ENCODE measurements at places on chromosomes 11 and 22.

GRCh38 chr11:1918436-1919315, 827 bp upstream of the TNNT3 start:
- DNase-seq = no peak

- DNase-seq = no peak
These were observed 16.6 kb downstream of the IRAG1 start for GRCh38 chr11:10676919-10677318.

DNA sequence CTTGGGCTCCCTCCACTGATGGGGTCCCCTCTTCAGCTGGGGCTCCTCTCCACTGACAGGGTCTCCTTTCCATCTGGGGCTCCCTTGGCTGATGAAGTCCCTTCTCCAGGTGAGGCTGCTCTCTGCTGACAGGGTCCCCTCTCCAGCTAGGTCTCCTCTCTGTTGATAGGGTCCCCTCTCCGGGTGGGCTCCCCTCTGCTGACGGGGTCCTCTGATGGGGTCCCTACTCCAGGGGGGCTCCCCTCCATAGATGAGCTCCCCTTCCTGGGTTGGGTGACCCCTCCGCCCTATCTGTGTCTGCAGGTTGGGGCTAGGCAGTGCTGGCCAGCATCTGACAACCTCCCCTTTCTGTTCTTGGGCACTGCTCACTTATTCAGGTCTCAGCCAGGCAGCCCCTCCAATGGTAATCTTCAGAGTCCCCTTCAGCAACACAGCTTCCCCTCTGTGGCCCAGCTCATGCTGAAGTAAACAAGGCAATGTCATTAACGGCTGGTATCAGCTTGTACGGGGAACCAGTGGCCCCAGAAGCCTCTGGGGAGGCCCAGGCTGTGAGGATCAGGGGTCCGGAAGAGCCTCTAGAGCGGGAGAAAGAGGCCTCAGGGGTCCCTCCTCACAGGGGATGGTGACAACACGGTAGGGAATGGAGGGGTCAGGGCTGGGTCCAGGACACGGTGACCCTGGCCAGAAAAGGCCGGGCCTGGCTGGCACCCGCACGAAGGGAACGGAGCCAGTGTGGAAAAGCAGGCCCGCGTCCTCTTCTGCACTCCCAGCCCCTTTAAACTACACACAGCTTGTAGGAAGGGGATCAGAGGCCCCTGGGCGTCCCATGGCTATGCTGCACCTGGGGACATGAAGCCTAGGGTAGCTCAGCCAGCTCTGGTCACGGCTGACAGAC, 9.6 kb upstream of the CD81 start:
- DNase-seq = no peak

DNA sequence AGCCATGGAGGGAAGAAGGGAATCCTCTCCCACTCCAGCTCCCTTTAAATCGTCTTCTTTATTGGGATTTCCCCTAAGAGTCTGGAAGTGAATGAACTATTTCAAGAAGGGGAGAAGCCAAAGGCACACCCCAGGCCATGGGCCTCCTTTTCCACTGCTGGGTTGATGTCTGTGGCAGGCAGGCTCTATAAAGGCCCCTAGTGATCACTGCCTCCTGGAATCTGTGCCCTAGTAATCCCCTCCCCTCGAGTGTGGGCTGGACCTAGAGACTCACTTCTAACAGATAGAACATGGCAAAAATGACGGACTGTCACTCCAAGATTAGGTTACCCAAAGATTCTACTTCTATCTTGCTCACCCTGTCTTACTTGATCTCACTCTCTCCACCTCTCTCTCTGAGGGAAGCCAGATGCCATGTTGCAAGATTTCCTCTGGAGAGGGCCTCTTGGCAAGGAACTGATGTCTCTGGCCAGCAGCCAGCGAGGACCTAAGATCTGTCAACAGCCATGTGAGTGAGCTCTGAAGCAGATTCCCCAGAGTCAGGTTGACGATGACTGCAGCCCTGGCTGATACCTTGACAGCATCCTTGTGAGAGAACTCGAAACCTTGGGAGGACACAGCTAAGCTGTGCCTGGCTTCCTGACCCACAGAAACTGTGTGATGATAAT, 444.8 kb downstream of the SOX6 start:
- DNase-seq = no peak

GRCh38 chr11:61138935-61139334, 22.3 kb downstream of the VPS37C start:
- no peak for DNase-seq

GRCh38 chr11:104881117-104881794, 17.0 kb downstream of the CASP12 start:
- no peak for DNase-seq

DNA sequence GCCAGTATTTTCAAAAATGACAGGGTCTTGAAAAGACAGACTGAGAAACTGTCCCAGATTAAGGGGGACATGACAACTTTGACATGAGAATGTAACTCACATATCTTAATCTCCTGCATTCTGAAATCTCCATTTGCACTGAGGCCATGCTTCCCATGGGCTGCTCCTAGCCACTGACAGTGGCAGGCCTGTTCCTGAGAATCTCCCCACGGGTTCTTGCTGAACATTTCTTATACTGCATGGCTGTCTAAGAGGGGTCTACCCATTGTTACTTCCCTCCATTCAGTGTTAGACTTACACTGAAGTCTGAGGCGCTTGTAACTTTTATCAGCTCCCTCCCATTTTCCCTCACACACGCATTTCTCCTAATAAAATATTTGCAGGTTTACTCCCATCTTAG, 1.5 kb downstream of the CEP295 start:
- no peak for DNase-seq

DNA sequence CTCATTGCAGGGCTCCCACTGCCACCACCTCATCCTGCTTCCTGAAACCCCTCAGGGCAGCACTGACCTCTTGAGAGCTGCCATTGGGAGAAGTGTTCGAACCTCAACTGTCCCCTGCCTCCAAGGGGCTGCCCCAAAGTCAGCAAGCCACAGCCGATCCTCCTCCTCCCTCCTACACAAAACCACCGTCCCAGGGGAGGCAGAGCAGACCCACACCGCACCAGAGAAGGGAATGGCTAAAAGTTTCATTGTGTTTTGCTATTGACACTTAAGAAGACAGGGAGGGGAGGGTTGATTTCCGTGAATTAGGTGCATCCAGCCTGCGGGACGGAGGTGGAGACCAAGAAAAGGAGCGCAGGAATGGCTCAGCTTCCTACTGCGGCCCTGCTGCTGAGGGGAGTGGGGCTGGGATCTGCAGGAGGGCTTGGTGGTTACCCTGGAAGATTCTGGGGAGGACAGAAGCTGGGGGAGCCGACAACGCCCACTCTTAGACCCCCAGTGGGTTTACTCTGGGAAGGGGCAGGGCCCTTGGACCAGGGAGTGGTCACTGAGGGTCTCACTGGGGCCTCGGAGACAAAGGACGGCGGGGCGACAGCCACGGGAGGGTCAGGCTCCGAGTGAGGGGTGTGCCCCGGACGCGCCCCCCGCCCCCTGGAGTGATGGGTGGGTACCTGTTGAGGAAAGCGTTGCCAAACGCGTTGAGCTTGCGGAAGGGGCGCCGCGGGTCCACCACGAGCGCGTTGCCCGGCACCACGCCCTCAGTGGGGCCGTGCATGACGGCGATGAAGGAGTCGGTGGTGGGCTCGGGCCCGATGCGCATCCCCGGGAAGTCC, 815 bp downstream of the EHD1 start:
- no peak for DNase-seq

DNA sequence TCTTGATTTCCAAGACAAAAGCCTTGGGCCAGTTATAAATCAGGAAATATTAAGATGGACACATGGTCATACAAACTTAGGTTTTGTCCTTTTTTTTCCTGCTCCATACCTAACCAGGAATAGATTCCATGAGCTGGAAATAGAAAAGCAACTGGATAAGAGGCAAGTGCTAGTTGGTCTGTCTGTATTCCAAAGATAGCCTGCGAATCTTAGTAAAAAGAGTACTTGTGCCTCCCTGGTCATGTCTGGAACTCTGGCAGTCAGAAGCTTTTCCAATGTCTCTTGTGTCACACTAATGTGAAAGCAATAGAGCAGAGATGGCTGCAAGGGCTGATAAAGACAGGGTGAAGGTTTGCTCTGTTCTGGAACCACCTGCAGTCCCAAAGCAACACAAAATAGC, 590.2 kb upstream of the ANO5 start:
- no peak for DNase-seq

DNA sequence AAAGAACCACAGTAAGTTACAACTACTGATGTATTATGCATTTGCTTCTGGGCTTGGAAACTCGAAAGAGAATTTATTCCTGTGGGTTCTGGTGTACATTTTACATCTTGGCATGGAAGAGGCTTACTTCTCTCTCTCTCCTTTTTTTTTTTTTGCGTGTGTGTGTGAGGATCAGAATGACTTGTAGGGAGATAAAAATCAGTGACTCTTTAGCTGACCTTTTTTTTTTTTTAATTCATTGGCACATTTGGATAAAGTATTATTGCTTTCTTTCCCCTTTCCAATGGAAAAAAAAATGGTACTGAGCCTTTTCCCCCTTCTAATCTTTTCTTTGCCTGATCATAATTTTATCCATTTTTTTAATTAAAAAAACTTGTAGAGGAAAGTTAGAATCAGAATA, 43.5 kb downstream of the EXT2 start:
- no peak for DNase-seq

GRCh38 chr22:42834177-42834949, 22.7 kb downstream of the ARFGAP3 start:
- no peak for DNase-seq

GRCh38 chr11:14417186-14417585, 58.2 kb upstream of the RRAS2 start:
- DNase-seq = no peak

DNA sequence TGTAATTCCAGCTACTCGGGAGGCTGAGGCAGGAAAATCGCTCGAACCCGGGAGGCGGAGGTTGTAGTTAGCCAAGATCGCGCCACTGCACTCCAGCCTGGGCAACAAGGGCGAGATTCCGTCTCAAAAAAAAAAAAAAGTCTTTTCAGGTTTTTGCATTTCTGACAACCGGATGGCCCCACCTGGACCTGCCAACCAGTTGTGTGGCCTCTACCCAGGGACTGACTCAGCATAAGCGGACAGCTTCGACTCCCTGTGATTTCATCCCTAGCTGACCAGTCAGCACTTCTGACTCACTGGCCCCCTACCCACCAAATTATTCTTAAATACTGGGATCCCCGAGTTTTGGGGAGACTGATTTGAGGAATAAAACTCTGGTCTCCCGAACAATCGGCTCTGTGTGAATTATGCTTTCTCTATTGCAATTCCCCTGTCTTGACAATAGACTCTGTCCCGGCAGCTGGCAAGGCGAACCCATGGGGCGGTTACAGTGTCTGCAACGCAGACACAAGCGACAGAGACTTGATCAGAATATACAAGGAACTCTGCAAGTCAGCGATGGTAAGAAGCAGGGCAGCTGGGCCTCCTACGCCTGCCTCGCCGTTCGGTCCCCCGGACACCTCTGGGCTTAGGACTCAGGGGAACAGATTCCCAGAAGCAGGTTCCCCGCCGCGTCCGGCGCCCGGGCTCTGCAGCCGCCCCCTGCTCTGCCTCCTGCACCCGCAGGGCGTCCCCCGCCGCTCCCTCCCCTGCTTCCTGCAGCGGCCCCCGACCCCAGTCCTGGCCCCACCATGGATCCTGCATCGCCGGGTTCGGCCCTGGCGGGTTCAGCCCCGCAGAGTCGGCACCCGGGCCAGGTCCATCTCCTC, 741 bp upstream of the TALDO1 start:
- no peak for DNase-seq

GRCh38 chr22:39674536-39674935, 104.0 kb downstream of the CACNA1I start:
- no peak for DNase-seq

DNA sequence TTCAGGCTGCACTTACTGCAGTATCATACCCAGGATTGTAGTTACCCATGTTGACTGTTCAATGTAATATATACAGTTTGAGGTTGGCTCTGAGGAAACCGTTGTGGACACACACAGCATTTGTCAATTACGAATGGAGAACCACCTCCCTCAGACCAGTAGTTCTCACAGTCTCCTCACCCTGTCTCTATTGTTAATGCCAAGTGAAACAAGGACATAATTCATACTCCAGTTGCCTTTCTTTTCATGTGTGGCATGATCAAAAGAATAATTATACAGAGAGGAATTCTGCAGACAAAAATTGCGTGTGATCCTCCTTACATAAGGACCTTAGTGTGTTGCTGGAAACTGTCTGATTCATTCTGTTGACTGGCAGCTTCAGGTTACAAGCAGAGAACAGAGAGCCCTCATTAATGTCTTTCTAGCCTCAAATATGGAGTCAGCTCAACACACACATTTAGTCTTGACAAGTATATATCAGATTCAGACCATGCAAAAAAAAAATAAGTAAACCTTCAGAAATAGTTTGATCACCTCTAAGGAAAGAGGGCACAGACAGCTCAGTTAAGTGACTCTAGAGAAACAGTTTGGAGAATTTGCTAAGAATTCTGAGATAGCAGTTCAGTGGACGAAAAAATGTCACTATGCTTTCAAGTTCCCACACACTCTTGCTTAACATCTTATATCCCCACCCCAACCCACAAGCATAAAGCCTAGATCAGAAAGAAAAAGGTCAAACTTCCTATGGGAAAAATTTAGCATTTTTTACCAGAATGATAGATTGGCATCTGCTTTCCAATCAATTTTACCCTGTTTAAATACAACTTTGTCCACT, 96.1 kb downstream of the MAML2 start:
- DNase-seq = no peak

GRCh38 chr11:68016161-68016903, 6.2 kb downstream of the ALDH3B1 start:
- no peak for DNase-seq

DNA sequence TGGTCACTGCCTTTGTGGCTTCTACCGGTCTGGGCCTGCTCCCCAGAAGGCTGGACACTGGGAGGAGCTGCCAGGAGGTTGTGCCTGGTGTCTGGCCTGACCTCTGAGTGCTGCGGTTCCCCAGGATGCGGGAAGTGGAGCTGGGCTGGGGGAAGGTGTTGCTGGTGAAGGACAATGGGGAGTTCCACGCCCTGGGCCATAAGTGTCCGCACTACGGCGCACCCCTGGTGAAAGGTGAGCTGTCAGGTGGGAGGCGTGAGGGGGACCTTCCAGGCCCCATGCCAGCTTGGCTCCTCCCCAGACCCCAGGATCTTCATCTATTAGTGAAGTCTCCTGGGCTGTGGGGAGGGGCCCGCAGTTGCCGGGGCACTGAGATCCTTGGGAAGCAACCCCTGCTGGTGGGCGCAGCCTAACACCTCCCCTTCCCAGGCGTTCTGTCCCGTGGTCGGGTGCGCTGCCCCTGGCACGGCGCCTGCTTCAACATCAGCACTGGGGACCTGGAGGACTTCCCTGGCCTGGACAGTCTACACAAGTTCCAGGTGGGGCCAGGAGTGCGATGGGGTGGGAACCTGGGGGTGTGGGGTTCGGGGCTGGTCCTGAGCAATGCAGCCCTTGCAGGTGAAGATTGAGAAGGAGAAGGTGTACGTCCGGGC, 6.7 kb downstream of the AIFM3 start:
- no peak for DNase-seq

- no peak for DNase-seq
These were observed 5.7 kb upstream of the PDE3B start for GRCh38 chr11:14637868-14638409.
